ENCODE measurements at places on chromosomes 1 and 21.

DNA sequence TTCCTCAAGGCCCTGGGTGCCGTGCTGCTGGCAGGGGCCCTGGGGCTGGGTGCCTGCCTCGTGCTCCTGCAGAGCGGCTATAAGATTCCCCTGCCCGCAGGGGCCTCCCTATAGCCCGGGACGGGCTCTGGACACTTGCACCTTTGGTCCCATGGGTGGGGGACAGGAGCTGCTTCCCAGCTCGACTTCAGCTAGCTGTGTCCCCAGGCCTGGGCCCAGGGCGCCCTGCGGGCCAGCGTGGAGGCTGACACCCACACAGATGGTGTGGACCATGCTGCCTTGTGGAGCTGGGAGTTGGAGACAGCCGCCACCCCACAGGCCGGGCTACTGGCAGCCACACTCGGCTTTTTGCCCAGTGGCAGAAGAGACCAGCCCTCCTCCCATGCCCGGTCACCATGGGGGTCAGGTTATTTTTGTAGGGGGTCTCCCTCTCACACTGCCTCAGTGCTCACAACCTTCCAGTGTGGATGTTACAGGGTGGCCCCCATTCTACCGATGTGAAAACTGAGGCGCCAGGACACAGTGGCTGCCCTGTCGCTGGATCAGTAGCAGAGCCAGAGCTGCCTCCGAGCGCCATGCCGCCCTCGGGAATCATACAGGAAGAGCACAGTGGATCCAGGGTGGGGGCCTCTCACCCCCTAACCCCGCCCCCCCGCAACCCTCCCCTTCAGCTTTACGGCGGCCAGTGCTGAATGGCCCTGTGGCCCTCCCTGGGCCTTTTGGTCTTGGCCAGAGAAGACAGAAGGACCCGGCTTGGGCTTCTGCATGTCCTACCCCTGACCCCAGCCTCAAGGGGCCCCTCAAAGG, 57.8 kb downstream of the DISP3 start:
- no peak for DNase-seq

- DNase-seq, result no peak
Measured at GRCh38 chr21:40731206-40731605, 115.8 kb downstream of the DSCAM start.

DNA sequence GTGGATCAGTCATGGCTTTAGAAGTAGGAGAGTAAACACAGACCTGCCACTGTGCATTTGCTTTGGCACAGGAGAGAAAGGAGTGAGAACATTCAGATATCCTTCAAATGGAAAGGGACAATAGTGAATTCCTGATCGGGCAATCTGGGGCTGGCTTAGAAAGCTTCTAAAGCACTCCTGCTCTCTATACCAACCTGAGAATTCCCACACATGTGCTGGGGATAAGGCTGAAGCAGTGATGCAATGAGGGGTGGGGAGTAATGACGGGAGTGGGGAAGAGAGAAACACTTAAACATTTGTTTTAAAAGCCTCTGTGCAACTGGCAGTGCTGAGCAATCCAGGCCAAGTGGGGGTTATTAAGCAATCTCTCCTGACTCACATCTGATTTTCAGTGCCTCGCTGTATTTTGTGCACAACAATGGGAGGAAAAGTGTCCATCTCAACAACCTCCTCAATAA, 108.8 kb downstream of the KIAA0319L start:
- DNase-seq, result no peak

- no peak for DNase-seq
Measured at GRCh38 chr1:8625981-8626898, 191.2 kb downstream of the RERE start.

- no peak for DNase-seq
Measured at GRCh38 chr1:15622712-15623373, 5.6 kb downstream of the DDI2 start.

DNA sequence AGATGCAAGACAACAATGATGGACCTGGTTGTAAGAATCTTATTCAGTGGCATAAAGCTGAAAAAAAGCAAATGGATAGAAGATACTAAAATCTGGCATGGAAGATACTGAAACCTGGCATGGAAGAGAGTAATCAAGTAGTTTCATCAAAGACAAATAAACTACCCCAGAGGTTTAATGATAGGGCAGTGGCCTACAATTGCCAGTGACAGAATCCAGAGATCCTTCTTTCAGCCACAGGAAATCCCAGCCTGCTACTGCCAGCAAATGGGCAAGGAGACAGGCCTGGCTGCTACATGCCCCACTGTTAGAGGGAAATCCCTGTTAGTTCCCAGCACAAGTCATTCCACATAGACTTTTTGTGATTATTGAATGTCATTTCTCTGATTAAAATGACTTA, 409.4 kb downstream of the VAV3 start:
- peak; percentile 69 for DNase-seq

DNA sequence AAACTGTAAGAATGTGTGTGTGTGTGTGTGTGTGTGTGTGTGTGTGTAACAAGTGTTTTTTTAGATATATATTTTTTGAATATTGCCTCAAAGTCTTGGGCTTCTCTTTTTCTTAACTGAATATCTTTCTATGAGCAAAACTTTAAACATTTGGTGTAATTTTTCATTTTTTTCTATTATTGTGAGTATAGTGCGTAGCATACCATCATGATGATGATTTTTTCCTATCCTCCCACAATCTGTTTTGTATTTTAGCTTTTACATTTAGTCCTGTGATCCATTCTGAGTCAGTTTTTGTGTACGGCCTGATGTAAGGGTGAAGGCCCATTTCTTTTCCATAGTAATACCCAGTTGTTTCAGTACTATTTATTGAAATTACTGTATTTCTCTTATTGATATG, 680.6 kb downstream of the TTLL7 start:
- DNase-seq, result no peak

DNA sequence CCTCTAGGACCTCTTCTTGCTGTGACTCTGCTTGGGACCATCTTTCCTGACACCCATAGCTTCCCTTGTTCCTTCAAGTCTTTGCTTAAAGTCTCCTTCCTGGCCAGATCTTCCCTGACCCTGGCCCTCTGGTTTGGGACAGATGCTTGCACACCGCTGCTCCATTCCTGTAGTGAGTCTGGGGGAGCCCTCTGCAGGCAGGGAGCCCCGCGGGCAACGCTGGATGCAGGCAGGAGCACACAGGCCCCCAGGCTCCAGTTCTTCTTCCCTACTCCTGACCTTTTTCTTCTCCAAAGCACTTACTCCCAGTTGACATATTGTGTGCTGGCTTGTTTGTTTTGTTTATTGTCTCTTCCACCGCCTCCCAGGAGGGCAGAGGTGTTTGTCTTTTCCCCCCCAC, 413.4 kb downstream of the CAMTA1 start:
- no peak for DNase-seq

DNA sequence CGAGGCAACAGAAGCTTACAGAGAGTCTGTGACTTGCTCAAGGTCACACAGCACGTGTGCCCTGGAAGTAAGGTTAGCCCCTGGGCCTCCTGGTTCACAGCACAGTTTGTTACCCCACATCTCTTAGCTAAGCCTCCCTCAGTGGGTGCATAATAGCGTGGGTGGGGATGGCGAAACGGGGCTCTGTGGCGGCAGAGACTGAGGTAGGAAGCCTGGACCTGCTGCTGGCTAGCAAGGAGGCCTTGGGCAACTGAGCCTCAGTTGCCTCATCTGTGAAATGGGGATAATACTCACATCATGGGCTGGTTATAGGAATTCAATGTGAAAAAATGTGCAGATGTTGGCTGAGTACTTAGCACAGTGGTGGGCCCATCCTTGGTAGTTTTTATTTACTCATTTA, 596 bp downstream of the PADI4 start:
- DNase-seq, result no peak

DNA sequence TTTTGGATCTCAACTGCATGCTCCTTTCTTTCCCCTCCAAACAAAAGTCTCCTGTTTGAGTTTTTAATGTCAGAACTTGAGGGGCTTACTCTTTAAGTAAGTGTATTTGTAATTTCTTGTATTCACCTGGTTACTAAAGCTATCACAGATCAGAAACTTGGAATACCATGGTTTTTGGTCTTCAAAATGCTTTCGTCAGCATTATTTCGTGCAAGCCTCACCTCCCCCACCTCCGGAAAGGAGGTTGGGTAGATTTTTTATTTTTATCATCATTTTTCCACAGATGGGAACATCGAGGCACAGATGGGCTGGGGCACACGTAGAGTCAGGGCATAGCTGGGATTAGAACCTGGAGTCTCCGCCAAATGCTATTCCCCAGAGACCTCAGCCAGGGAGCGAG, 100.7 kb downstream of the IER5 start:
- DNase-seq, result no peak

- DNase-seq, result peak; percentile 45
Measured at GRCh38 chr1:211326528-211327345, at the start of gene TRAF5. TRAF5 (plus strand) TSS chr1:211326833; CDS start chr1:211353240, 26,407 bp downstream.

DNA sequence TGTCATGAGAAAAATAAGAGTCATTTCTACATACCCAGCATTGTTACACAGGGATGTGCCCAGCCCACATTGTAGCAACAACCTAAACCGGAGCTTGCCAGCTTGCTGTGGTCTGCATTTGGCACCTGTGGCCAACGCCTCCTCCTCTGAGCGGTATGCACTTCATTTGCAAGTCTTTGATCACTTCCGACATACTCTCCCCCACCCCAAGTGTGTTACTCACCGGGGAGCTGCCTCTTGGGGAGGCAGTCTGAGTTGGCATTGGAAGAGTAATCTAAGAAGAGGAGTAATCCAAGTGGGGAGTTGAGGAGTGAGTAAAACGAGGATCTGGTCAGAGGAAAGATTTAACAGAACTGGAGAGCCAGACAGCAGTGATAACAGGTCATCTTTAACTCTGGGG, 3.8 kb downstream of the BCL9 start:
- no peak for DNase-seq

DNA sequence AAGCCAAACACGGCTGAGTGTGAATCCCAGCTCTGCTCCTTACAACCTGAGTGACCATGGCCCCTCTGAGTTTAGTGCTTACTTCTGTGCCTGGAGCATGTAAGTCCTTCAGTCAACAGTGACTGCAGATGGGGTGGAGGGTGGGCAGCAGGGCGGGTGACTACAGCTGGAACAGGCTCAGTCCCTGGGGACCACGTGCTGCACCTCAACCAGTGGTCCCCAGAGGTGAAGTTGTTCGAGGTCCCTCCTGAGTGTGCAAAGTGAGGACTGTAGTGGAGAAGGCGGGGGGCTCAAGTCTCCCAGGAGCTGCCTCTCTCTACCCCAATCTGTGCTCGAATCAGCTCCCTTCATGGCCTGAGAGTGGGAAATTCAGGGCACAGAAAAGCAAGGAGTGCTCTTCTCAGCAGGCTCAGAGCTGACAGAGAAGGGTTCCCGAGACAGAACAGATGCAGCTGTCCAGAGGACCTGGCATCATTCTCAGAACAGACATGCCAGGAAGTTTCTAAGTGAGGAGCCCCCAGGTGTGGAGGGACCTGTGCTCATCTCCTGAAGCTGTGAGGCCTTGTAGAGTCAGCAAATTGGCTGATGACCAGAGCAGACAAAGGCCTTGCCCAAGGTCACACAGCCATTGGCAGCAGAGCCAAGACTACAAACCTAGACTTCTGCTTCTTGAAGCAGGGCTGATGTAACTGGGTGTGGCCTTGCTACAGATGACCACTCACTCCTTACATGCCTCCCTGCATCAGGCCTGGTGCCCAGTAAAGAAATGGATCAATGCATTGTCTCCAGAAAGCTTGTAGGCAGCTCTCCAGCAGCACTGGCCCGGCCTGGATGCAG, 61.7 kb upstream of the EDN2 start:
- DNase-seq, result no peak

Data from SK-N-DZ (cell line).